ENCODE measurements at places on chromosomes 1 and 21.

DNA sequence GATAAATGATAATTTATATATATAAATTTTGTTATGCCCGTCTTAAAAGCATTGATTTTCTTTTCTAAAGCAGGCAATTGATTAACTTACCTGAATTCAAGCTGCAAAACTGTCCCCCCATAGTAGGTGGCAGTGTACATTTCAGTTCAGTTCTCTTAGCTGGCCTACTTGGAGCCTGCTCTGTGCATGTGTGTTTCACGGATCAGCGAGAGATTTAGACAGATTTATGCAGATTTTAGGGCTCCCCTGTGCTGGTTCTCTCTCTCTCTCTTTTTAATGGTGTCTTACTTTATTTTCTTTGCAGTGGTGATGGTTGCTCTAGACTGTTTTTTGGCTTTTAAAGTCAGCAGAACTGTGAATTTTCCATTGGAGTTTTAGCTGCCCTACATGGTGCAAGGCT lies 30.7 kb downstream of the CLIC4 start:
- no peak for DNase-seq

DNA sequence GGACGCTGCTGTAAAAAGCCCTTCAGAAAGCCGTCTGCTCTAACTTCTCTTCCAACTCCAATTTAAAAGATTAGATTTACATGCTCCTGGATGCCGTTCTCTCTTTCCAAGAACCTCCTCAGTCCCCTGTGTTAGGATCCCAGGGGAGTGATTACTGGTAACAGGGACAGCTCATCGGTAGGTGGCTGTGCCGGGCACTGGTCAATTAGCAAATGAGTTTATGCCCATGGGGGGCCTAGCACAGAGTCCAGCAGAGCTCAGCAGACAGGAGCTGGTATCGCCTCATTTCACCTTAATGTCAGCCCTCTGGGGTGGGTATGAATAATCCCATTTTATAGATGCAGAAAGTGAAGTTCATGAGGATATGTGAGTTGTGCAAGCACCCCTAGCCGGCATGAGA lies 191.9 kb downstream of the GRIK3 start:
- no peak for DNase-seq

DNA sequence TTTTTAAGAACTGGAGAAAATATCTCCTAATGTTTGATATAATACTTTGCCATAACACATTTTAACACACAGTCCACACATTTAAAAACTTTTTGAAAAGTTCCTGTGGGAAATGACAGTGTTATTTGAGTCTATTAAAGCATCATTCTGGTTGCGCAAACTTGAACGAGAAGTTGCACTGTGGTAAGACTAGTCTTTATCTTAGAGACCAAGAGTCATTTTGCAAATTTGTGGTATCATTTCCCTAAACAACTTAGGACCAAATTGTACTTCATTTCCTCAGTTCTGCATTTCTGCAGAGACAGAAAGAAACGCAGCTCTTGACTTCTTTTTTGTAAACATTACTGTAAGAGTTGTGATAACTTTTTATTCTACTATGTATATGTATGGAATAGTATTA lies at the start of gene RGS18:
RGS18 (plus strand) TSS at position 282 of the 400 bp plus-strand sequence. CDS start 176 bp downstream, outside the sequence.
- DNase-seq = no peak

DNA sequence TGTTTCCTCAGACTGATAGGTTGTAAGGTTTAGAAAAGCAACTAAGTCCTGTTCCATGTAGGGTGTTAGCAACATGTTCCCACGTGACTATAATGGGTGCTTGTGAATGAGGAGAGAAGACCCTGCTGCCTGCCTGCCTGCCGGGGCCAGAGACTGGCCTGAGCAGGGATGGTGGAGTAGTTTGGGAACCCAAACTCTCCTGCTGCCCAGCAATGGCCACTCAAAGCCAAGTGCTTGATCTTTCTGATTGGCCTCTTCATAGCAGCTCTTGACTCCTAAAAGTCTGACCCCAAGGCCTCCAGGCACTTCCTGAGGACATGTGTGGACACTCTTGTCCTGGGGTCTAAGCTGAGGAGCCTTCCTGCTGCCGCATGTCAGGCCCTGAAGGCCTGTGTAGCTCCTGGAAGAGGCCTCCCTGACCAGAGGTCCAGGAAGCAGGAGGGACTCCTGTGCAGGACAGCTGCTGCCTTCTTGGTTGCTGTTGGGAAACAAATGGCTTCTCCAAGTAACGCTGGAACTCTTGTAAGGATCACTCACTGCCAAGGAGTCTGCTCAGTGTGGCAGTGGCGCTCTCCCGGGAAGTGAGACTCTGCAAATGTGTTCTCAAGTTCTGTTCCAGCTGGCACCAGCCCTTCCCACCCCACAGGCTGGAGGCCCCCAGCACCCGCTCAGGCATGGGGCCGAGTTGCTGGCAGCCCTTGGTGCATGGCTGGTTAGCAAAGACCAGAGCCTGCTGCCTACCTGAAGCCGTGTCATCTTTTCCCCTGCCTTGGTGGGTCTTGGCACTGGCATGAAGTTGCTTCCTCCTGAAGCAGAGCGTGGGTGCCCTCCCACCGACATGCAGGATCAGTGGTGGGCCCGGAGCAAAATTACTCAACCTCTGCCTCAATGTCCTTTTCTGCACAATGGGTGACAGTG lies 35.5 kb downstream of the MAN1C1 start:
- no peak for DNase-seq

GRCh38 chr1:2025491-2025981 lies 6.4 kb downstream of the GABRD start:
- DNase-seq = no peak

- DNase-seq = no peak
Observed at GRCh38 chr21:32330784-32331311, 32.2 kb downstream of the MRAP start.

GRCh38 chr21:44006656-44007055 lies 5.5 kb upstream of the TRAPPC10 start:
- no peak for DNase-seq

DNA sequence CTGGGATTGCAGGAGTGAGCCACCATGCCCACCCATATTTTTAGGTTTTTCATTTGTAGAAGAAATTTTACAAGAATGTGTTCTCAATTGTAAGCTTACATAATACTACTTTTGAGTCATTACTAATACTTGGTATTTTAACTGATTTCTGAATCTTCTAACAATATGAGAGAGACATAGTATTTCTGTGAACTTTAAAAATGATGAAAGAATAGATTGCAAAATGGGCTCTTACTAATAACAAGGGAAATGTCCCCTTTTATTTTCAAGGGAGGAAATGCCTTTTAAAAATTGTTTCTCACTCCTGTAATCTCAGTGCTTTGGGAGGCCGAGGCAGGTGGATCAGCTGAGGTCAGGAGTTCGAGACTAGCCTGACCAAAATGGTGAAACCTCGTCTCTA lies 5.9 kb downstream of the AGO3 start:
- no peak for DNase-seq

GRCh38 chr1:246506674-246507481 lies at the start of gene SMYD3:
Gene SMYD3 (minus strand): TSS chr1:246507279.
- DNase-seq = peak; percentile 46

GRCh38 chr21:37459575-37459974 lies 93.0 kb downstream of the DYRK1A start:
- no peak for DNase-seq

- DNase-seq = no peak
Observed at GRCh38 chr1:44239331-44239960, 26.2 kb downstream of the DMAP1 start.

- no peak for DNase-seq
Observed at GRCh38 chr1:209102120-209102519, 481.4 kb upstream of the CAMK1G start.

GRCh38 chr1:24020025-24020424 lies 39.9 kb upstream of the SRSF10 start:
- DNase-seq = no peak

DNA sequence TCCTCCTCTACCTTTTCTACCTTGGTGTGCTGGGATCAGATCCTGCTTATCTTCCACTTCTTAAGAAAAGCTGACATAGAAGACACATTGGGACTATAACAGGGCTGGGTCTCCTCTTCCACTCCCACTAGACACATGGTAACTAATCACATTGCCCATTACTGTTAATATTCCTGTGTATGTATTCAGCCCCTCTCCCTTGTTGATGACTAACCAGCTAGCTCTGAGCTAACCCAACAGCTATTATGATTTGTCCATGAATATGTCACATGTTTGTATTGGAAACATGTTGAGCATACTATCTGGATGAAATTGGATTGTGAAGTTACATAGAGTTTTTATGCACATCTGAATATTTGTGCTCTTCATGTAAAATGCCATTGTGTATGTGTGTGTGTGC lies 52.9 kb downstream of the MPZL1 start:
- DNase-seq = no peak

- no peak for DNase-seq
Observed at GRCh38 chr21:39094847-39095579, 88.2 kb downstream of the PSMG1 start.

- no peak for DNase-seq
Observed at GRCh38 chr1:54361342-54361741, 44.9 kb downstream of the SSBP3 start.

- no peak for DNase-seq
Observed at GRCh38 chr1:158059984-158060383, 66.5 kb downstream of the KIRREL1 start.

DNA sequence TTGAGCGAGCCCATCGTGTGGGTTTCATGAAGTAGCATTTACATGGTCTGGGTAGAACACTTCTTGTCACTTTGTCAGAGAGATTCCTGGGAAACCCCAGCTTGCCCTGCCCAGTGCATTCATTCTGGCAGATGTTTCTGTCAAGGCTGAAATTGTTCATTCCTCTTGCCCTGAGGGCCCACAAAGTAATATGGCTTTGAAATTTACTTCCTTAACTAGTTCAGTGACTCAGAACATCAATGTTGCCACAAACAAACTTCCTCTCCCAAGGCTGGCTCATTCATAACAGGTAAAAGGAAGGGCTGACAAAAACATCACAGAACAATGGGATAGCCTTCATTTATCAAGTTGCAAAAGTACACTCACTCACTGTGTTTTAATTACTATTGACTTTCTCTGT lies 5.0 kb upstream of the KIAA0040 start:
- no peak for DNase-seq

DNA sequence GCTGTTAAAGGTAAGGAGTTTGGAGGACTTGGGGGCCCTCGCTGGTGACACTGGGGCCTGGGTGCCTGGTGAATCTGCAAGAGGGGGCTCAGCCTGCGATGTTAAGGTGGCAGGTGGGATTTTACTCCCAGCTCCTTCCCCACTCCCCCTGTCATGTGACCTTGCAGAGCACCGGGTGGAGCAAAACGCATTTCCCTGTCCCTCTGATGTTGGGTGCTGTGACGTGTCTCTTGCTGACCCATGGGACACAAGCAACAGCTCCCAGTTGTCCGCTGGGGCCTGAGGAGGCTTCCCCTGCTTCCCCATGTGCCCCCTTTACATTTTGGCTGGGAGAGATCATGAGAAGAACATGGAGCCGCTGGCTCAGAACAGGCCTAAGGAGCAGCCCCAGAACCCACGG lies 319.0 kb downstream of the MATN1 start:
- no peak for DNase-seq

DNA sequence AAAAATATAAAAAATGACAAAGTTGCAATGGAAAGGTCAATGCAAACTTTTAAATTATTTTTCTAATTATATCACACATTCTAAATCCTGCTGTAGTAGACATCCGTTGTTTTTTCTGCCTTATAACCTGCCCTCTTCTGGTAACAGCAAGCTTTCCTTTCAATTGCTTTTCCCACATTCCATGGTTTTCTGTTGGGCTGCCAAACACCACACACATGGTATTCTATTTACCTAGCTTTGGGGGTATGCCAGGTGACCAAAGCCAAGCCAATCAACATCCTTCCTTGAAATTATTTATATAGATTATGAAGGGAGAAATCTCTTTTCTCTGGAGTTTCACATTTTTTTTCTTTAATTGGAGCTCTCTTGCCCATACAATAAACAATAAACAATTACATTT lies 3.4 kb upstream of the LAMC1 start:
- DNase-seq = no peak

- no peak for DNase-seq
Observed at GRCh38 chr1:239831577-239832355, 259.9 kb upstream of the FMN2 start.

- DNase-seq = no peak
Observed at GRCh38 chr1:31183927-31184554, 55.6 kb downstream of the NKAIN1 start.

GRCh38 chr1:66439031-66439740 lies 94.8 kb upstream of the SGIP1 start:
- DNase-seq = no peak

GRCh38 chr1:197319631-197320030 lies 51.6 kb downstream of the CRB1 start:
- no peak for DNase-seq

DNA sequence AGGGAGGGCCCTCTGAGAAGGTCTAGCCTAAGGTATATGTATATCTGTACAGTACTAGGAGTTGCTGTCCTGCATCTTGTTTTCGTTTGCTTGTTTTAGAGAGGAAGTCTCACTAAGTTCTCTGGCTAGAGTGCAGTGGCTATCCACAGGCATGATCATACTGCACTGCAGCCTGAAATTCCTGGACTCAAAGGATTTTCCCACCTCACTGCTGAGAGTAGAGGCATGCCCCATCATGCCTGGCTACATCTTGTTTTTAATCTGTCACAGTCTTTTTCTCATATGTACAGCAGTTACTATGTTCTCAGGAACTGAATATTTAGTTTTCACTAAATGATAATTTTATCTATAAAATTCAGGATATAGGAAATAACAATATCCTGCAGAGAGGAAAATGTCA lies 15.3 kb upstream of the PYHIN1 start:
- DNase-seq = no peak

DNA sequence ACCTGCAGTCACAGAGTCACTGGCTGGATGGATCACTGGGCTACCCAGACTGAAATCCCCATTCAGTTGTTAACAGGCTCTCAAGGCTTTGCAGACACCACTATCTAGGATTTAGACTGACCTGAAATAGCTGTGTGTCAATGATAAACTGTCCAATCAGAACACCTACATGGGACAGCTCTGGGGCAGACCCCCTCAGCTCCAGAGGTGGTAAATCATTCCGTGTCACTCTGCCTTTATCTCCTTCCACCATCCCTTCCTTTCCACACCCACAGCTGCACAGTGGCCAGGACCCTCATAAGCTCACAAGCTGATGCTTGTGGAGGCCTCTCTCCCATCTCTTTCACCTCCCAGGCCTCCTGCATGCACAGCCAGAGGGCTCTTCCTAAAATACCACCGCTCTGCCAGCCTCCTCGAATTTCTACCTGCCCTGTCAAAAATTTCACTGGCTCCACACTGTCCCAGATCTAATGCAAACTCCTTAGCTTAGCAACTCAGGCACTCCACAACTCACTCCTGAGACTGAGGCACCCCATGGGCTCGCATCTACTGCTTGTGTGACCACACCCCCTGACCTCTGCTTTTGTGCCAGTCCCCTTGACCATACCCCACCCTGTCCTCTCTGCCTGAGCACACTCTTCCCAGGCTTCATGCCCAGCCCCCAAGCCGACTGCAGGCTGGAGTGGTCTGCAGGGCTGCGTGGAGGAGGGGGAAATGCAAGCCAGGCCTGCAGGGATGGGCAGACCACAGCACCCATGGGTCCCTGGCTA lies 5.8 kb downstream of the CAPZB start:
- DNase-seq = no peak

Data from stimulated activated CD4-positive, alpha-beta T cell treated with anti-CD3 and anti-CD28 coated beads, TNF-alpha, amount 100 ng/mL, for 1 hour (primary cell).